ENCODE measurements at places on chromosomes 6 and 20. TPM values are rescaled to one million over a fixed set of nuclear protein-coding genes. Genes with fewer than 3 reads are reported as not detected.

DNA sequence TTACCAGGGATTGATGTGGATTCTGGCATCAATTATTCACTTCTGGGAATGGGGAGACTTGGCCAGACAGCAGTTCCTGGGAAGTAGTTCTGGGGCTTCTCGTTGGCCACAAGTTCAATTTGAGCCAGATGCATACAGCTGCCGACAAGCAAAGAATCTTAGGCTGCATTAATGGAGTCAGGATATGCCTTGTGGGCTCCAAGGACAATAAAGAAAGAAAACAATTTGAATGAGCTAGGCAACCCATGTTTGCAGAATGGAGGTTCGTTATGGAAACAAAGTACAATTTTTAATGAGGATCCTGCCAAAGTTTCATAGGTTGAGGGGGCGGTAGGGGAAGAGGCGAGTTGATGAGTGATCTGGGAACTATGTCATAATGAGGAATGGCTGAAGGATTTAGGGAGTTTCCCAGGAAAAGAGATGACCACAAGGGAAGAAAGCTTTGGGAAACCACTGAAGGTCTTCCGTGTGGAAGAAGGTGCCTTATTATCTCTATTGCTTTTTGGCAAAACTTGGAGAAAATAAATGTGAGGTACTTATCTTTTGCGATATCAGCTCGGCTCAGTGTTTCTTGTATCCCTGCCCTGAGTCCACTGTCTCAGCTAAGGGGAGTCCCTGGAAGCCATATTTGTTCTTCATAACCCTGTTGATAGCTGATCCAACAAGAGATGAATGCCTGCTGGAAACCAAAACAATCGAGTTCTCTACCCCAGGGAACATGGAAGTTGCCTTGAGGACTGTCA, 181.0 kb upstream of the ZNF217 start:
- no peaks in the 10 kb centered on the region for H3K27me3 ChIP-seq
- no peak for DNase-seq
- no peak overlapping the region for H3K4me3 ChIP-seq
- no peaks in the 10 kb centered on the region for H3K4me1 ChIP-seq

The LRRC1 gene
- total RNA-seq, result 34.1 TPM

DNA sequence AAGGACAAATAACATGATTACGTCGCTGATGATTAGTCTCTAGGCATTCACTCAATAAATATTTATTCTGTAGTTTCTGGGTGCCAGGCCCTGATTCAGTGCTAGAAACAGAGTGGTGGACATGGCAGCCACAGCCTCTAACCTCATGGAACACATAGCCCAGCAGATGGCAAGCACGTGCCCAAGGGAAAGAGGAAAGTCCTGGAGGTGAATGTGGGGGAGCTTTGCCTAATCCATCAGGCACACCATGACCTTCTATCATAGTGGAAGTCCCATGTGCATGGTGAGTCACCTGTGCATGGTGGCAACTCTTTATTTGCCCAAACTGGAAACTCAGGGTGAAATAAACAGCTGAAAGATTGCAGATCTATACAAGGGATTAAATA, 143.0 kb upstream of the TNFAIP3 start:
- H3K4me3 ChIP-seq, result no peak overlapping the region
- no peaks in the 10 kb centered on the region for H3K27me3 ChIP-seq
- H3K36me3 ChIP-seq, result no peaks in the 10 kb centered on the region
- no peak for DNase-seq
- no peak overlapping the region for H3K27ac ChIP-seq

GRCh38 chr6:128723667-128724066, 159.3 kb upstream of the LAMA2 start:
- no peaks in the 10 kb centered on the region for H3K4me1 ChIP-seq
- H3K4me3 ChIP-seq, result no peak overlapping the region
- H3K27me3 ChIP-seq, result no peaks in the 10 kb centered on the region
- no peak for DNase-seq

GRCh38 chr6:143594647-143595046, 83.1 kb upstream of the PHACTR2 start:
- no peaks in the 10 kb centered on the region for H3K27me3 ChIP-seq
- H3K36me3 ChIP-seq, result no peaks in the 10 kb centered on the region
- no peak for DNase-seq
- H3K27ac ChIP-seq, result peak overlapping the region; percentile 45
- H3K4me1 ChIP-seq, result peaks cover 24% of the 10 kb centered on the region

The SLC22A7 gene
- total RNA-seq, result not detected

The FOXF2 gene
- 3.3 TPM for total RNA-seq
